ENCODE measurements at places on chromosomes 12 and 14. TPM values are rescaled to one million over a fixed set of nuclear protein-coding genes. Genes with fewer than 3 reads are reported as not detected.

Gene ZNF384
- 16.3 TPM for total RNA-seq

Gene KLRC3
- not detected for total RNA-seq

Gene KRT75
- not detected for total RNA-seq

Gene LIN52
- 11.5 TPM for total RNA-seq

- no peak for DNase-seq
These were observed at the start of gene MDGA2 for GRCh38 chr14:47675466-47676314. Gene MDGA2, minus strand, starts transcription at chr14:47675605.

Measured in IMR-90 (cell line).